ENCODE measurements at places on chromosomes 4 and X.

DNA sequence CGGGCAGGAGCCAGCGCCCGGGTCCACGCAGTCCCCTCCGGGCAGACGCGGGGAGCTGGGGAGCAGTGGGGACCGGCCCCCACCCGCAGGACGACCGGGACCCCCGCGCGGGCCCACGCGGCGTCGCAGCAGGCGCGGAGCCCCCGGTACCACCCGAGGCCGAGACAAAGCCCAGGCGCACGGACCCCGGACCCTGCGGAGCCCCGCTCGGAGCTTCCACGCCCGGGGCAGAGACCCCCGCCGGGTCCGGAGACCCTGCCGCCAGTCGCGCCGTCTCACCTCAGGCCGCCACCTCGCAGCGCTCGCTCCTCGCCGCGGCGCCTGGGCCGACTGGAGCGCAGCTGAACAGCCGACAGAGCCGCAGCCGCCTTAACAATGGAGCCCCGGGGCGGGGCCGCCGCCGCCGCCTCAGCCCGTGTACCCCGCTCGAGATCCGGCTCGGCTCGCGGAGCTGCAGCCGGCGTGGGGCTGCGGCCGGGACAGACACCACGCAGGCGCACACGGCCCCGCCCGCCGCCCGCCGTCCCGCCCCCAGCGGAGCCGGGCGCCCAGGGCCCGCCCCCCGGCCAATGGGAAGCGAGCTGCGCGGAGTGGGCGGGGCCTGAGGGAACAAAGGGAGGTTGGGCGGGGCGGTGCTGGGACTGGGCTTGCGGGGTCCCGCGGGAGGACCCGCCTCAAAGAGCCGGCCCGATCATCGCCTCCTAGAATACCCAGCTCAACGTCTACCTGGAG, at the start of gene AFAP1:
TSS of gene AFAP1 (minus strand) at position 485 of the 732 bp plus-strand sequence. CDS start 67,783 bp downstream, outside the sequence.
- no peaks in the 10 kb centered on the region for H3K36me3 ChIP-seq
- H3K4me1 ChIP-seq = peaks cover 4% of the 10 kb centered on the region
- no peaks in the 10 kb centered on the region for H3K27me3 ChIP-seq
- peak within 1 kb of the TSS; percentile 74 for H3K27ac ChIP-seq
- peak within 1 kb of the TSS; percentile 81 for H3K4me3 ChIP-seq

DNA sequence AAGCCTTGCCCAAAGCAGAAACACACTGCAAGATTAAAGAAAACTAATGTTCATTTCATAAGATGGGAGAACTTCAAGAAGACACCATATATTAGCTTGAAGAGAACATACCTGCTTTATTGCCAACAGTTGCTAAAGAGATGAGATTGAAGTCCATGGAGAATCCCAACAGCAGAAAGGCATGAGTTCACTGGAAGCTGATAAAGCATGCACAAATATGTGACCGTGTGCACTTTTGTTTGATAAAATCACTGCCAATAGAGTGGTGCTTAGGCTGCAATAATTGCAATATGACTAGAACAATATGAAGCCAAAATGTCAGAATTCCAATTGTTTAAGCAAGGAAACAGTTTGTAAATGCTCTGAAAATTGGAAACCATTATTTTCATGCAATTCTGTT, 125.9 kb upstream of the PPARGC1A start:
- no peak overlapping the region for H3K27ac ChIP-seq
- H3K4me1 ChIP-seq = no peaks in the 10 kb centered on the region
- H3K4me3 ChIP-seq = no peak overlapping the region
- H3K27me3 ChIP-seq = no peaks in the 10 kb centered on the region
- H3K36me3 ChIP-seq = no peaks in the 10 kb centered on the region

DNA sequence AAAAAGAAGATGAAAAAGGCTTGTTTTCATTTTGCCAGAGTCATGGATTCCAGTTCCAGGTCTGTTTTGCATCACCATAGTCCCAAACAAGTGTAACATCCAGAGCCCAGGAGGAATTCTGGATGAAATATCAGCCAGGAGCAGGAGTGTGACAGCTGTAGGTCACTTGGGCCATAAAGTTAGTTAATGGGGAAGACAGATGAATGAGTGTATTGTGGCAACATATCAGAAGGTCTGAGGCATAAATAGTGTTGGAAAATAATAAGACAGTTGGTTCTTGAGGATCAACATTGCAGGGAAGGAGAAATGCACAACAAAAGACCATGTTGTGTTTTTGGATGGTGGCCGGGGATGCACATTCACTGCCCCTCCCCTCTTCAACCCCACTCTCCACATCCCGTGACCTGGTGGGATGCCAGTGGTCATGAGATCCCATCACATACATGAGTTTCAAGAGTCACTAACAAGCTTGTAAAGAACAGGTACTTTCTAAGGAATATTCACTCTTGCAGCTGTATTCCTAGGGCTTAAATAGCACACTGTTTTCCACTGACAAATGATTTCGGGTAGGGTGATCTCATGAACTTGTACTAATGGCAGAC, 83.1 kb upstream of the IGFBP7 start:
- no peaks in the 10 kb centered on the region for H3K36me3 ChIP-seq
- H3K4me1 ChIP-seq = no peaks in the 10 kb centered on the region
- H3K27ac ChIP-seq = no peak overlapping the region
- DNase-seq = no peak

- DNase-seq = no peak
- no peak overlapping the region for H3K4me3 ChIP-seq
- H3K27ac ChIP-seq = no peak overlapping the region
- H3K36me3 ChIP-seq = no peaks in the 10 kb centered on the region
- no peaks in the 10 kb centered on the region for H3K4me1 ChIP-seq
- no peaks in the 10 kb centered on the region for H3K27me3 ChIP-seq
These were observed 1837.0 kb upstream of the PCDH7 start for GRCh38 chr4:28883211-28883610.

GRCh38 chrX:124736553-124737270, 390.3 kb downstream of the SH2D1A start:
- no peak for DNase-seq
- no peaks in the 10 kb centered on the region for H3K36me3 ChIP-seq
- H3K27ac ChIP-seq = no peak overlapping the region
- no peaks in the 10 kb centered on the region for H3K4me1 ChIP-seq
- no peaks in the 10 kb centered on the region for H3K27me3 ChIP-seq
